ENCODE measurements at places on chromosomes 2 and 18. TPM values are rescaled to one million over a fixed set of nuclear protein-coding genes. Genes with fewer than 3 reads are reported as not detected.

Gene CTAGE1
- not detected for total RNA-seq

GRCh38 chr2:54803783-54804751, 80.6 kb downstream of the EML6 start:
- peaks cover 4% of the 10 kb centered on the region for H3K4me1 ChIP-seq

Gene HOXD4
- not detected for total RNA-seq

GRCh38 chr2:205680067-205680466, 2.2 kb upstream of the NRP2 start:
- peak; percentile 47 for DNase-seq
- H3K27ac ChIP-seq: no peak overlapping the region
- no peak overlapping the region for H3K4me3 ChIP-seq
- no peaks in the 10 kb centered on the region for H3K36me3 ChIP-seq

- no peaks in the 10 kb centered on the region for H3K4me1 ChIP-seq
- no peak for DNase-seq
- H3K4me3 ChIP-seq: no peak overlapping the region
- H3K27ac ChIP-seq: no peak overlapping the region
- peaks cover 21% of the 10 kb centered on the region for H3K27me3 ChIP-seq
These were observed 37.1 kb upstream of the ZCCHC2 start for GRCh38 chr18:62485684-62486083.

DNA sequence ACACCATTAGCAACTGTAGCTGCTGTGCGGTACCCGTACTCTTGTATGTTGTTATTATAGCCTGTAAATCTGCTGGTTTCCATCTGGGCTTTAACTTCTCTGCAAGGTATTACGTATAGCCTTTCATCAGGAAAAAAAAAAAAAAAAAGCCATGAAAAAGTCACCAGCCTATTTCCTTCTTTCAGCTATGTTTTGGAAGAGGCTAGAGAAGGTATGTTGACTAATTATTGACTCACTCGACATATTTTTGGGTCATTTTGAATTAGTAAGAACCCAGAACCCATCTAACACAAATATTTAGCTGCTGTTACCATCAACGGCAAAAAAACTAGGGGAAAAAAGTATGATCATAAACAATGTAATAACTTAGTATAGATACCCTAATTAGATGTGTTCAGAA, 1395.6 kb downstream of the SUCLG1 start:
- H3K4me1 ChIP-seq: no peaks in the 10 kb centered on the region
- H3K36me3 ChIP-seq: no peaks in the 10 kb centered on the region
- H3K27ac ChIP-seq: no peak overlapping the region
- DNase-seq: no peak
- no peak overlapping the region for H3K4me3 ChIP-seq
- no peaks in the 10 kb centered on the region for H3K27me3 ChIP-seq

- DNase-seq: no peak
- H3K27me3 ChIP-seq: no peaks in the 10 kb centered on the region
- H3K27ac ChIP-seq: no peak overlapping the region
These were observed 716.7 kb downstream of the DCDC2C start for GRCh38 chr2:4420032-4420431.
